Activated CD4-positive, alpha-beta memory T cell treated with anti-CD3 and anti-CD28 coated beads for 36 hours (primary cell): ENCODE measurements at places on chromosomes 7 and 10. TPM values are rescaled to one million over a fixed set of nuclear protein-coding genes. Genes with fewer than 3 reads are reported as not detected.

- DNase-seq = no peak
Measured at GRCh38 chr7:75966190-75966961, 28.0 kb downstream of the TMEM120A start.

DNA sequence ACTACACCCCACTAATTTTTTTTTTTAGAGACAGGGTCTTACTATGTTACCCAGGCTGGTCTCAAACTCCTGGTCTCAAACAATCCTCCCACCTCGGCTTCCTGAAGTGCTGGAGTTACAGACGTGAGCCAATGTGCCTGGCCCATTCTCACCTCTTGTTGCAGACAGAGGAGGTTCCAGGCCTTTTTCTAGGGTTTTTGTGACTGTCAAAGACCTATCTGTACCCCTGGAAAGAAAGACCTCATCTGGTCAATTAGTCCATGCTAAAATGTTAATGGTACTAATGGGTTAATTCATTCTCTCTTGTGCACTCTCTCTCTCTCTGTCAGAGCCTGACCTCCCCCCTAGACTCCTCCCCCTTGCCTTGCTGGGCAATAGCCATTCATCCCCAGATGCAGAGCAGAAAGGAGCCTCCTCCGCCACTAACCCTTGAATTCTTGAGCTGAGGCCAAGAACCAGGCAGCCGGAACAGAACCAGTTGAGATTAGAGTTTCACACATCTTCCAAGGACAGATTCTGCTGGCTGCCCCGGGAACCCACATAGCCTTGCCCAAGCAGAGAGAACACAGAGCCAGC lies 209.7 kb downstream of the SKIDA1 start:
- no peak for DNase-seq

The GIMAP2 gene
- total RNA-seq = 38.8 TPM

The ACHE gene
- not detected for total RNA-seq
